ENCODE measurements at places on chromosomes 16 and 17.

- no peak for DNase-seq
Observed at GRCh38 chr16:75376475-75377161, 56.7 kb downstream of the CFDP1 start.

DNA sequence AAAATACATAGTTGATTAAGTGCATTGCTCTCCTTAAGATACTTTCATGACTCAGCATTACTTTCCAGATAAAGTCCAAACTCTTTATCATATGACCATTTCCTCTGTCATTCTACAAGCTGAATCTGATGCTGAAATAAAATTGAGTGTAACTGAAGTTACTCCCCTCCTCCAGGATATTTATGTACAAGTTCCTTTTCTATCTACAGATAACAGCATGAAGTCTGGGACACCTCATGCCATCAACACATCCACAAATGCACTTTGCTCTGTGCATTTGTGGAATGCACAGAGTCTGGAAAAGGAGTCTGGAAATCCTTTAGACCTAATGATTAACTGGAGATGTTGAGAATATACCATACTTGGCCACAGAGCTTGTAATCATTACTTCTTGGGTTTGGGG, 60.5 kb downstream of the ACSM2B start:
- no peak for DNase-seq

DNA sequence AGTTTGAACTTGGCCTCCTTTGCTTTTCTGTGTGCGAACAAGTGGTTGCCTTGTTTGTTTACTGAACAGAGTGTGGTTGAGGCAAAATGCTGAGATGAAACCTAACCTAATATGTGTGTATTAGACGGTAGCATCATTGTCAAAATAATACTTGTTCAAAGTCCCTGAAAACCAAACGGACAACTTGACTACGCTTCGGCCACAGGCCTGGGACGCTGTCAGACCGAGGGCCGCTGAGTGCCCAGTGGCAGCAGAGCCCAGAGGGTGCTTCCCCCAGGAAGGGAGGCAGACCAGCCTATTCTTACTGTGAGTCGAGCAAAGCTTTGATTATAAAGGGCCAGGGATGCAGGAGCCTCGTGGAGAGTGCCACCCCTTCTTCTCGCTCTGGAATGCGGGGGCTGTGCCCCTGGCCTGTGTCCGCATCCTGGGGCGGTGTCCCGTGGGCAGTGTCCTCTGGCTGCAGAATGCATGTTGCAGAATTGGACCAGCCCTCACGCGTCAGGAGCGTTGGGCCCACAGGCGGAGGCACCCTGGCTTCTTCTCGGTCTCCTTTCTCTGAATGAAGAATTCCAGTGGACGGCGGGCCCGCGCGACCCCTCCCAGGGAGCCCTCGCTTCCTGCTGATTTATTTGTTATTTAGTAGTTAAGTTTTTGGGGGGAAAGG, 5.2 kb downstream of the ACSF3 start:
- no peak for DNase-seq

- DNase-seq = no peak
Observed at GRCh38 chr17:47785538-47786123, 36.0 kb downstream of the OSBPL7 start.

DNA sequence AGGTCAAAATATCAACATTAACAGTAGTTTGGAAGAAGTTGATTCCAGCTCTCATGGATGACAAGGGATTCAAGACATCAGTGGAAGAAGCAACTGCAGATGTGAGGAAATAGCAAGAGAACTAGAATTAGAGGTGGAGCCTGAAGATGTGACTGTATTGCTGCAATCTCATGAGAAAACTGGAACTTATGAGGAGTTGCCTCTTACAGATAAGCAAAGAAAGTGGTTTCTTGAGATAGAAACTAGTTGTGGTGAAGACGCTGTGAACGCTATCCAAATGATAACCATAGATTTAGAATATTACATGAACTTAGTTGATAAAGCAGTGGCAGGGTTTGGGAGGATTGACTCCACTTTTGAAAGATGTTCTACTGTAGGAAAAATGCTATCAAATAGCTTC, 67.8 kb downstream of the GOSR1 start:
- DNase-seq = no peak

- DNase-seq = no peak
Observed at GRCh38 chr17:66654106-66654740, 180.7 kb upstream of the CACNG5 start.

- peak; percentile 99 for DNase-seq
Observed at GRCh38 chr16:15672514-15673167, 22.6 kb downstream of the NDE1 start.

DNA sequence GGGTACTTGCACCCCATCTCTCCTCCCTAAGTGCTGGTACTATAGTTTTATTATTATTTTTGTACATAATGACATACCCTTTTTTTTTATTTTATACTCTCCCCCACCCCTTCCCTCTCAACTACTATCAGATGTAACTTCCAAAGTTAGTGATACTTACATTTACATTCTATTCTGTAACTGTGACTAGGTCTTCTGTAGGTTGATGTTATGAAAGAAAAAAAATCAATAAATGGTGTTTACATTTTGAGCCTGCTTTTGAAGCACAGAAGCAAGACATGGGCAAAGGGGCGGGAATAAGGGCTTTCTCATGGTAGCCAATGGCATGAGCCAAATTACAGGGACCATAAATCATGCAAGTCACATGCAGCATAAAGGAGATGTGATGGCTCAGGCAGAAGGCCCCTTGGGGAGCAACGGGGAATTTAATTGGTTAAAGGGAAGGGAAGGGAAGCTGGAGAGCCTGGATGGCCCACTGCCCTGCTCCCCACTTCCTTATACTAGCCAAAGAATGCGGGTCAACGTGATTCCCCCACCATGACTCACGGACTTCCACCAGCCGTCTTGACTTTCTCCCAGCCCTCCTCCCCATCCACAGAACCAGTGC, 2.4 kb upstream of the ACSF2 start:
- peak; percentile 82 for DNase-seq

GRCh38 chr16:29726845-29727377, 18.9 kb downstream of the C16orf54 start:
- DNase-seq = no peak

Data from NCI-H510A (cell line).